ENCODE measurements at places on chromosomes 12 and 14.

DNA sequence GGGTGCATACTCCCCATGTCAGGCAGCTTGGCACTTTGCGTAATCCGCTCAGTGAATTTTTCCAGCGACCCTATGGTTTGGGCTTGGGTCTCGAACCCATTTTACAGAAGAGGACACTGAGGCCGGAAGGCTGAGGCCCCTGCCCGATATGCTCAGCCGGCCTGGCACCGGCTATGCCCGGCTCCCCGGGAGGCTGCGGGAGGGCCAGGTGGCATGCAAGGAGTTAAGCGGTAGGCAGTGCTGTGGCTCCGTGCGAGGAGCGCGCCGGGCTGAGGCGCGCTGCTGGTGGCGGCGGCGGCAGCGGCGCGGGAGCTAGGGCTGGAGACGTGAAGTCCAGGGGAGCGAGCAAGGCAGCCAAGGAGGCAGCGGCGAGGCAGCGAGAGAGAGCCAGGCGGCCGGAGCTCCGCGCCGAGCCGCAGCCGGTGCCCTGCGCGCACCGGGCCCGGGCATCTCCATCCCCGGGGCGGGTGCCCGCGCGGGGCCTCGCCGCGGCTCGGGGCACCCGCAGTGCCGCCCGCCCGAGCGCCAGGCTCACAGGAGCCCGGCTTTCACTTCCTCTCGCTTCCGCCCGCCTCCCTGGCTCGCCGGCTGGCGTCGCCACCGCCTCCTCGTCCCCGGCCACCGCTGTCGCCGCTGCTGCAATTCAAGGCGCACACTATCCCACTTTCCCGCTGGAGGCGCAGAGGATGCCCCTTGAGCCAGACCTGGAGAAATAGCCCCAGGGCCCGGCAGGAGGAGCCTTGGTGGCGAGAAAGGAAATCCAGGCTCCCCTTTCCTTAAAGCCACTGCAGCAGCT, at the start of gene WSCD2:
Gene WSCD2, plus strand, starts transcription at position 272 of the 796 bp plus-strand sequence. CDS start 66,545 bp downstream, outside the sequence.
- DNase-seq, result no peak

- DNase-seq, result no peak
Observed at GRCh38 chr14:59438195-59438647, 27.0 kb downstream of the GPR135 start.

GRCh38 chr14:54493293-54493692, 4.5 kb upstream of the GMFB start:
- no peak for DNase-seq

DNA sequence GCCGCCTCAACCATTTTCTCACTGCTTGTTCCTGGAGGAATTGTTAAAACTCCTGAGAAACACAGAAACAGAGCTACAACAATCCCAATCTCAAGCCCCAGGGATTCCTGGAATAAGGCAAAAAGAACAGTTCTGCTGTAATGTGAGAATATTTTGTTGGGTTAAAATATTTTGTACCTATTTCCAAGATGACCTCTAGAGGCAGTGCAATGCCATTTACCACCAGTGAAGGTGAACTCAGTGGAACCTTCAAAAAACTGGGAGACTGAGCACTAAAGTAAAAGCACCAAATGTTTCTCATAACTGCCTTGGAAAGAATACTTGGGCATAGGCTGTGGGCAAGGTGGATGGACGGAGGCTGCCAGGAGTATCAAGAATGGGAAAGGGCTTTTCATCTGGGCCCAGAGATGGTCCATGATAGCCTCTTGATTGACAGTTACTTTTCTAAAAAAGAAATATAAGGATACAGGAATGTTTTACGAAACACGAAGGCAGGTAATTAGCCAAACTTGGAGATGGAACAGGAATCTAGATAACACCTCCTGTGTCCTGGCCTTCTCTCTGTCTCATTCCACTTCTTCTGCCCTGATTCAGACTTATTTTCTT, 334.0 kb upstream of the FLRT2 start:
- no peak for DNase-seq

DNA sequence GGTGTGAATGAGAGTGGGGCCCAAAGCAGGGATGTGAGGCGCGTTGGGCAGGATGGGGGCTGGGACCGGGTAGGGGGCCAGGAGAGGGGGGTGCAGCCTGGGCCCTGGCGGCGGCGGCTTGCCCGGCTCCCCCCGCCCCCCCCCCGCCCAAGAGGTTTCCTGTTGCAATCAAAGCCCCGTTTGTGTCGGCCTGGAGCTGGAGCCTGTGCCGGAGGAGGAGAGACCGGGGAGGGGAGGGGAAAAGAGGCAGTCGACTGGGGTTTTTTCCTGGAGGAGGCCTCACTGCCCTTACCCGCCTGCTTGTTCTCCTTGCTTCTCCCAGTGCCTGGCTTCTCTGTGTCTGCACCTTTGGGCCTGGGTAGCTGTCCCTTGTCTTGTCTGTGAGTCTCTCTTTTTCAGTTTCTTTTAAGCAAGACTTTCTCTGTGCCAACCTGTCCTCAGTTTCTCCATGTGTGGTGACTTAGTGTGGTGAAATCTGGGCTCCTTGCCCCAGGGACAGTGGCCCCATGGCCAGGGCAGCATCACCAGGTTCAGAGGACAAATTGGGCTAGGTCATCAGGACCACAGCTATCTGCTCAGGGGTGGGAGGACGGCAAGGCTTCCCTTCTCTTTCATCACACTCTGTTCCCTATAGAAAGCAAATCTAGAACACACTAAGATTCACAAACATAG, 8.5 kb downstream of the RARG start:
- DNase-seq, result no peak

GRCh38 chr12:110754101-110754793, 11.6 kb upstream of the PPP1CC start:
- DNase-seq, result no peak

- DNase-seq, result no peak
Observed at GRCh38 chr14:85542623-85543022, 12.7 kb downstream of the FLRT2 start.

DNA sequence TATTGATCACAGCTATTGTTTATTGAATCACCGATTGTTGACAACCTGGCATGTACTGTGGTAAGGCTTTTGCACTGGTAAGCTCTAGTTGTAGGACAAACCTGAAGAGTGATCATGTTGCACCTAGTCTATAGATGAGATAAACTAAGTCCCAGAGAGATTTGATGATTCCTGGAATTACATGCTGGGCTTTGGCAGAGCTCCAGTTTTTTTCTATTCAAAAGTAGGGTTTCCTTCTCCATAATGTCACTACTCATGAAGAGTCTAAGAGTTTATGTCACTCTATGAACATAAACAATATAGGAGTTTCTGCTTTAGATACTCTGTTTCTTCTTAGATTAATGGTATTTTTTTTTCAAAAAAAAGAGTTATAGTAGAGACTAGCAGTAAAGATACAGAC, 72.0 kb downstream of the BMP4 start:
- no peak for DNase-seq

DNA sequence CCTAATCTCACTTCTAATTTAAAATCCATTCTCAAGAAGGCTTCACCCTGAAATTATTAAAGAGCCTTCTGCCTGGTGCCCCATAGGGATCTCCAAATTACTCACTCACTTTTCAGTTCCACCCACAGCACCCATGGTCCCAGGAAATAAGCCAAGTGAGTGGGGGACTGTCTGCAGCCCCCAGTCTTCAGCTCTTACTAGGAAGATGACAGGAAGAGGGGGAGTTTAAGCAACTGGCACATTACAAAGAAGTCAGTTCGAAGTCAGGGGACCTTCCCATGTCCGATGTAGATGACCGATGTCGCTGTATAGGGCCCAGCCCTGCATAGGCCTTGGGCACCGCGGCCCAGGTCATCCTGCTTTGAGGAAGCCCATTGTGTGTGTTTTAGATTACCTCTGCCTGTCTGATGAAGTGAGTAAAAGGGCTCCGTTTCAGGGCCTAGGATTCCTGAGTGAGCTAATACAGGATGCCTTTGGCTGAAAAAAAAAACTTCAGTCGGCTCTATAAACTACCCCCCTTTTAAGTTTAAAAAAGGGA, 1.9 kb downstream of the ACTN1 start:
- DNase-seq, result no peak

DNA sequence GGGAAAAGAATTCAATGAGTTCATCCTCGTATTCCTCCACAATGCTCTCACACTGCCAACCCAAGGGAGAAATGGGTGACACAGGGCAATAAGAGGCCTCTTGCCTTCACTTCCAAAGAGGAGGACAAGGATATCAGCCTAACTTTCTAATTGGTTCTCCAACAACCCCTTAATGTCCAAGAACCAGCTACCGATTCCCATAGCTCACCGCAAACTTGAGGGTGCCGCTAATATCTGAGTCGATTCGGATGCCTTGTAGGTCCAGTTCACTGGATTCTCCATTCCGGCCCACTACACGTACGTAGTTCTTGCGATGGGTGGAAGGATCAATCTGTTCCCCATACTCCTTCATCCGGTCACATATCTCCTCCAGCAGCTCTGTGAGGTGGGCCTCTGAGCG, 4.8 kb downstream of the CNPY2 start:
- DNase-seq, result no peak

DNA sequence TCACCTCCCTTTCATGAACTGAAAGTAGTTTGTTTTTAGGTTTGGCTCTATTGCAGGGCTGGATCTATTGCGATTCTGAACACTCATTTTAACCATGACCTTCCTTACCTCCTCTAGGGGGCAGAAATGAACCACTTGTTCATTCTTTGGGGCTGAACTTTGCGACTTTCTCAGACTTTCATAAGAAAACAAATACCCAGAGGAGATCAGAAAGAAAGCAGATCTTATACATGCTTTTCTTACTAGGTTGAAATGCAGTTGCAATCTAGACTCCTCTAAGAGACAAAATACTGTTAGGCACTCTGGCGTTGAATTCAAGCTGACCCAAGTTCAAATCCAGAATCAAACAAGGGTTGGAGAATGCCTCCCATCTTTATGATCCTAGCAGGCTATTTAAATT, 32.6 kb upstream of the PLEKHG3 start:
- DNase-seq, result peak; percentile 68

- no peak for DNase-seq
Observed at GRCh38 chr14:60505448-60505847, 3.5 kb upstream of the SIX6 start.

DNA sequence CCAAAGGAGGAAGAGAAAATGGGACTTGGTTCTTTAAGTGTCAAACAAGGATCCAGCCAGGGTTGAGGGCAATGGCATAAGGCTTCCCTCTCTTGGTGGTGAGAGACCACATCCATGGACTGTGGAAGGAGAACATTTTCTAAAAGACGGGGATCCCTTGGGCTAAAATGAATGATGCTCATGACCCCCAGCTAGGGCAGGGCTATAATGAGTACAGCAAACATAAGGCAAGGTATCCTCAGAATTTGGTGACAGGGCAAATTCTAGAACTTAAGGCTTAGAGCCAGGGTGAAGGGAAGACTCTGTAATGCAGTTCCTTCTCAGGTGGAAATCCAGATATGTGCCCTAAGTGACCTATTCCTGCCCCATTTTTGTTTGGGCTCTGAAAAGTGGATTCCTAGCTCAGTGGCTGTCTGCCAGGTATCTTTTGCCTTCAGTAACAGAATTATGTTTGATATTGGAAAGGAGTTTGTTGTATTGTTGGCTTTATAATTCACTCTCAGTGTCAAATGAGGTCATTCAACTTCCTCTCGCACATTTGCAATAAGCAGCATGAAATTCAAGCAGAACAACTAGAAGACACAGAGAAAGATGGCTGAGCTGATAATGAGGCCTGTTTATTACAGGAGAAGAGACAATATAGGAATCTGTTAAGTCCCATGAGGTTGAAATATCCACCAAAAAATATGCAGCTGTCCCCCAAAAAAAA, 76.8 kb downstream of the DAD1 start:
- DNase-seq, result no peak

DNA sequence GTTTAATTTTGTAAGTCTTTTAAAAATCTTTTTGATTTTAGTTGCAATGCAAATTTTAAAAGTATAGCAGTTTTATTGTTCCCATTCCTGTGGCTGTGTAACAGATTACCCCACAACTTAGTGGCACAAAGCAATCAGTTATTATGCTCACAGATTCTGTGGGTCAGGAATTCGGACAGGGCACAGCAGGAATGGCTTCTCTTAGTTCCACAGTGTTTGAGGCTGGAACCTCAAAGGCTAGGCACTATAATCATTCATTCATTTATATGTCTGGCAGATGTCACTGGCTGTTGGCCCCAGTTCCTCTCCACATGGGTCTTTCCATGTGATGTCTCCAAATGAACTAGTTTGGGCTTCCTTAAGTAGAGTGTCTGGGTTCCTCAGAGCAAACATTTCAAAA, 193.3 kb downstream of the RAD51B start:
- DNase-seq, result no peak

- no peak for DNase-seq
Observed at GRCh38 chr14:44372807-44373489, 134.1 kb downstream of the FSCB start.

DNA sequence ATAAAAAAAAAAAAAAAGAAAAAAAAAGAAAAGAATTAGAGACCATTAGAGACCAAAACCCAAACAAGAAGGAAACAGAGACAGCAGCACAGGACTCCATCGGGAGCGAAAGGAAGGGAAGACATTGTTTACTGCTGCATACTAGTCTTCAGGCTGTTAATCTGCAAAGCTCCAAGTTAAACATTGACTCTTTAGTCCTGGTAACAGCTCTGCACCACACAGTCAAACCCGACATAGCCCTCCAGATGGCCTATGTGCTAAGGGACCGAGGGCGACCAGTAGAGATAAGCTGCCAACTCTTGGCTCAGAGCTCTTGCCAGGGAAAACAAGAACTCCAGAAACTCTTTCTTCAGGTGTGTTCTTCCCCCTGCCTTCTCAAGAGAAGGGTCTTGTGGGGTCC, 7.8 kb downstream of the P2RX4 start:
- no peak for DNase-seq

- DNase-seq, result no peak
Observed at GRCh38 chr12:9731797-9732196, 1.1 kb downstream of the CLECL1 start.

DNA sequence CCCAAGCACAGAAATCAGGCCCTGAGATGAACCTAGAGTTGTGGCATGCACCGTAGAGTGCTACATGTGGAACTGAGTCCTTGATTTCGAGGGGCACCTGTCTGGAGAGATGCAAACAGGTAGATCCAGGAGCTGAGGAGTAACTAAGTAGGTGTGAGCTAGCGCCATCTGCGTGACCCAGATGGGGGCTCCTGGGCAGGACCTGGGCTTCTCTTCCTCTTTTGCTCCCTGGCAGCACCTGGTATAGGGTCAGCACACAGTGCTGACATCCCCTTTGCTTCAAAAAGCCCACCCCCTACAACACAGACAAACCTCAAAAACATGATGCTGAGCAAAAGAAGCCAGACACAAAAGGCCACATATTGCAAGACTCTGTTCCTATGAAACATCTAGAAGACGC, 65.8 kb downstream of the PITPNM2 start:
- no peak for DNase-seq

DNA sequence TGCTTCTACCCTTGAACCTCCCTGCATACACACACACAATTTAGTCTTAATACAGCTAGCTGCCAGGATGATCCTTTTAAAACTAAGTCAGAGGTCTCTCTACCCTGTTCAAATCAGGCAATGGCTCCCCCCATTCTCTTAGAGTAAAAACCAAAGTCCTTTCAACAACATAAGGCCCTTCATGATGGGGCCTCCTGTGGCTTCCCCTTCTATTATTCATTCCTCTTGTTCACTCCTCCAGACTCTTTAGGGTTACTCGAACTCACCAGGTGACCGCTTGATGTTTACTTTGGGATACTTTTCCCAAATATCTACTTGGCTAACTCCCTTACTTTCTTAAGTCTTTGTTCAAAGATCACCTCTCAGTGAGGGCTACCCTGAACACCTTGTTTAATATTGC, 30.4 kb downstream of the DENND5B start:
- no peak for DNase-seq

- DNase-seq, result no peak
Observed at GRCh38 chr12:32544893-32545292, 134.2 kb upstream of the DNM1L start.

Data from urinary bladder (tissue), 4 donors.